ENCODE measurements at places on chromosomes 1 and 21.

- DNase-seq, result no peak
Measured at GRCh38 chr1:90402893-90403849, 313.9 kb downstream of the BARHL2 start.

- DNase-seq, result no peak
Measured at GRCh38 chr1:87265786-87266185, 62.9 kb upstream of the LMO4 start.

DNA sequence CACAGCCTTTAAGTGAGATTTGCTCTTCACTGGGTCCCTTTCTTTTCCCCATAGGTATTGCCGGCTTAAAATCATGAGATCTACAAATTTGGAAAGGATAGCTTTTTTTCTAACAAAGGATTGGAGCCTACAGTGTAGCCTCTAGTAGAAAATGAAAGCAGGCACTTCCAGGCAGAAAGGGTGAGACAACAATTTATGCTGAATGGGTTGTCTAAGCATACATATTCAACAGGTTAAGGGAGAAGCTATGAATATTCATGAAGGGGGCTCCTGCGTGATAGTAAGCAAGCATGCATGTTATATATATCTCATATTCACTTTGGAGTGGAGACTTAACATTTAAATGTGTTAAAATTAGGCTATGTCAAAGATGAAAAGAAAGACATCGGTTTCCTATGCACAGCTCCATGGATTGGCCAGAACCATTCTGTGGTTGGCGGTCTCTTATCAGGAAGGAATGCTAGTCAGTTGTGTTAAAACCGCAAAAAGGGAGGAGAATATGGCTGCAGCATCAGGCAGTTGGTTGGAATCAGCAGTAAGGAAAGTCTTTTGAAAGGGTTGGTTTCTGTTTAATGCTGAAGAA lies 66.0 kb downstream of the VCAM1 start:
- no peak for DNase-seq

DNA sequence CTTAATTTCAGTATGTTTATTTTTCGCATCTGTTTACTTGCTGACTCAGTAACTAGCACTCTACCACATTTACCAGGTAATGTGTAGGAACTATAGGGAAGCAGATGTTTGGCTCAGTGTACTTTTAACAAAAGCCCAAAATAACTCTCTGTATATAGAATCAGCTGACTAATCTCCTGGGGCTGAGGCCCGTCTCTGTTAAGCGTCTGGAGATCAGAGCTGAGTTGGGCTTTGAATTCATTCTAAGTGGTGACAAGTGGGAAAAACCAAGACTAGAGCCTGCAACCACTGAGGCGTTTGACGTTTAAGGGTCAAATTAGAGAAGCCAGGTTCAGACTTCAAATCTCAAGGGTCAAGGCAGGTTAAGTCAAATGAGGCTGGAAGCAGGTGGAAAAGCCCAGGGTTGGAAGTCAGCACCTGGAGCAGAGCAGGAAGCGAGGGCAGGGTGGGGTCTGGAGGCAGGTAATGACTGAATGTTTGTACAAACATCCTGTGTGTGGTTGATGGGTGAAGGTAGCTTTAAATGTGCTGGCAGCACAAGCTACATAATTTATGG lies 56.8 kb upstream of the LYST start:
- DNase-seq, result no peak

DNA sequence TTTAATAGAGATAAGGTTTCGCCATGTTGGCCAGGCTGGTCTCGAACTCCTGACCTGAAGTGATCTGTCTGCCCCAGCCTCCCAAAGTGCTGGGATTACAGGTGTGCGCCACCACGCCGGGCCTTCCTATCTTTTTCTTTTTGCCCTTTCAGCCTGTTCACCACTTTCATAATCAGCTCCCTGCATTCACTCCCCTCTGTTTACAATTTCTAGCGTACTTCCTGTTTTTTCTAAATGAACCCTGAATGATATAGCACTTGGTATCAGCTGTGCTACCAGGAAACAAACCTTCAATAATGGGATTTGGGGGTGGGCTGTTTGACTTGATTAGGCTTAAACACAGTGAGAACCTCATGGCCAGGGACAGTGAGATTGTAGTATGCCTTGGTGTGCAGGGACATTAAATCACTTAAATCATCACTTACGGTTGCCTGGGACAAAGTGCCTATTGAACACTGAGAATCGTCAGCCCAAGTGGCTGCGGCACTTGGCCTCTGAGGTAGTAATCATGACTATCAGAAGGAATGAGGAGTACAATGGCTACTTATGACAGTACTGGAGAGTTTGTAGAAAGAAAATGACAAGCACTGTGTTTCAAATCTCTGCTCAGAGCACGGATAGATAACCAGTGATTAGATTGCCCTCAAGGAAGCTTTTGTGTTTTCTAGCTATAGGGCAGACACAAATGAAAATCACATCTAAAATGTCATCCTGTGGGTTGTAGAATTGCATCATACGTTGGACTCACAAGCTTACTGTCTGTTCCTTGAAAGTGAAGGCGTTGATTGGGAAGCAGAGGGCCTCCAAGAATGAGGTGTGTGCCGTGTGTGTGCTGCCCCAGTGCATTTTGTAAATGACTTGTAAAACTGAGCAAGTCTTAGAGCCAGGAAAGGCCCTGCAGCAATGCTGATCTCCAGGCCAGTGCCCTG lies 661.8 kb downstream of the MATN1 start:
- no peak for DNase-seq

DNA sequence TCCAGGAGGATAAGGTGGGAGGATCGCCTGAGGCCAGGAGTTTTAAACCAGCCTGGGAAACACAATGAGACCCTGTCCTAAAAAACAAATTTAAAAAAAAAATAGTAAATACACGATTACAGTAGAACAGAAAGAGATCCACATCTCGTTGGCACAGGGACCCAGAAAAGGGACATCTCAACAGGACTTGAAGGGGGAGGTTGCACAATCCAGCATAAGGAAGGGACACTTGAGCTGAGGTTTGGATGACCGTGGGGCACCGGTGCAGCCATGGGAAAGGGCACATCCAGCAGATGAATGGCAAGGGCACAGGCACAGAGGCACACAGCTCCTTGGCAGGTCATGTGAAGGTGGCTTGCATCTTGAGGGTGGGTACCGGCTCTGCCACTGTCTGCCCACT lies 20.5 kb downstream of the TRIM67 start:
- no peak for DNase-seq

- no peak for DNase-seq
Measured at GRCh38 chr1:24984800-24985522, 54.9 kb upstream of the RUNX3 start.

GRCh38 chr1:205576805-205577761 lies 54.7 kb downstream of the ELK4 start:
- no peak for DNase-seq

GRCh38 chr21:41168391-41169257 lies 664 bp downstream of the BACE2 start:
- DNase-seq, result no peak
